ENCODE measurements at places on chromosomes 16 and 17. TPM values are rescaled to one million over a fixed set of nuclear protein-coding genes. Genes with fewer than 3 reads are reported as not detected.

CES1 gene
- total RNA-seq, result not detected

PARD6A gene
- 1.3 TPM for total RNA-seq

IL21R gene
- total RNA-seq, result not detected

RAC3 gene
- total RNA-seq, result 35.4 TPM

PHOSPHO1 gene
- total RNA-seq, result not detected

BCL6B gene
- 163 TPM for total RNA-seq

PLD6 gene
- 4.4 TPM for total RNA-seq

LRRC46 gene
- 0.42 TPM for total RNA-seq

CCP110 gene
- total RNA-seq, result 24.5 TPM

RRAD gene
- 0.22 TPM for total RNA-seq

BRIP1 gene
- 12.2 TPM for total RNA-seq

TP53 gene
- 128 TPM for total RNA-seq

TMEM238L gene
- not detected for total RNA-seq

EVPL gene
- total RNA-seq, result not detected

SDF2 gene
- 56.4 TPM for total RNA-seq

NPIPA5 gene
- 11.3 TPM for total RNA-seq

CD300LF gene
- not detected for total RNA-seq

ITGAD gene
- total RNA-seq, result not detected

ICAM2 gene
- 586 TPM for total RNA-seq

HOXB7 gene
- 29.8 TPM for total RNA-seq

GAST gene
- not detected for total RNA-seq

NPB gene
- total RNA-seq, result not detected

CTRB2 gene
- total RNA-seq, result not detected

LGALS3BP gene
- 0.76 TPM for total RNA-seq

TPSD1 gene
- not detected for total RNA-seq

USP43 gene
- 0.16 TPM for total RNA-seq

TSPAN10 gene
- total RNA-seq, result 0.91 TPM

EXOC3L1 gene
- 10.8 TPM for total RNA-seq

KRT12 gene
- not detected for total RNA-seq

HASPIN gene
- 11.8 TPM for total RNA-seq

KRT20 gene
- total RNA-seq, result not detected

TBC1D3G gene
- not detected for total RNA-seq

RILP gene
- 9.4 TPM for total RNA-seq

CDRT4 gene
- 13.6 TPM for total RNA-seq

Data from endothelial cell of umbilical vein (primary cell).